ENCODE measurements at places on chromosomes 11 and 22.

DNA sequence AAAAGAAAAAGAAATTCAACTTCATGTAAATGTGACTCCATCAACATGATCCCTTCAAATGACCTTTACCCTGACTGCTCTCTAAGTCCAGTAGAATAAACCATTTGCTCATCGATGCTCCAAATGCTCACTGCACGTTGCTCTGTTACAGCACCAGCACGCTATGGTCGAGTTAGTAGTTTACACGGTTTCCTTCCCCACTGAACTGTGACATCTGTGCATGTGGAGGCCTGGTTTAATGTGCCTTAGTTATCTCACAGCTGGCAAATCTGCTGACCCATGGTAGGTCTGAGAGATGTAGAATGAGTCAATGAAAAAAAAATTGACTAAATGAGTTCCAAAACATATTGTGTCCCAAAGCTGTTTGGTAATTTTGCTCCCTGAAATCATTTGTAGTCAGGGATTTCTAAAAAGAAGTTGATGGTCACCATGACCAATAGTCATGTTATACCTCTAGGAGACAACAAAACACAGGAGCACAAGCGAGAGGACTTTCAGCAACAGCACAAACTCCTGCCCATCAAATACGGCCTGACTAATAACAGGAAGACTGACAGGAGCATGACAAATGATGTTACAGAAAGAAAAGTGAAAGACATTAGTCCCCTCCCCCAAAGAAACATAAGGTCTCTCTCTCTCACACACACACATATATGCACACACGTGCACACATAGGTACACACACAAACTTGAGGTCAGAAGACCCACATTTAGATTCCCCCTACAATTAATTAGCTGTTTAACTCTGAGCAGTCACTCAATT lies 624.5 kb downstream of the OPCML start:
- no peak for DNase-seq

- DNase-seq: no peak
Observed at GRCh38 chr11:69880826-69881445, 61.7 kb upstream of the FGF3 start.

GRCh38 chr11:87036756-87037449 lies 831 bp upstream of the TMEM135 start:
- DNase-seq: no peak

- no peak for DNase-seq
Observed at GRCh38 chr22:38305471-38306448, 11.5 kb downstream of the CSNK1E start.

DNA sequence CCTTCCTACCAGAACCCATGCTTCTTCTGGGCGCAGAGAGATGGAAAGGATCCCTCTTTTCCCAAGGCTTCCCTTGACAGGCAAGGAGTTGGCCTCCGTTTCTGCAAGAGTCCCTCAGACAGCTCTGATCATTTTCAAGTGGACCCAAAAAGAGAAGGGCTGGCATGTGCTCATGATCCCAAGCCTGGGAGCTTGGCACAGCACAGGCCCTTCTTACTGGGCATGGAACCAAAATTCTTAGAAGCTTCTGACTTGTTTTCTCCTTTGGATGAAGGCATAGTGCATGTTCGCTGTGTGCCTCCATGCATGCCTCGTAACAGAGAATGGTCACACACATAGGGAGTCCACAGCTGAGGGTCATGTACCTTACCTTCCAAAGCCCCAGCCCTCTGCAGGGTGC lies 449.6 kb downstream of the MIAT start:
- no peak for DNase-seq

GRCh38 chr11:64245797-64246620 lies 734 bp downstream of the PPP1R14B start:
- DNase-seq: peak; percentile 70

DNA sequence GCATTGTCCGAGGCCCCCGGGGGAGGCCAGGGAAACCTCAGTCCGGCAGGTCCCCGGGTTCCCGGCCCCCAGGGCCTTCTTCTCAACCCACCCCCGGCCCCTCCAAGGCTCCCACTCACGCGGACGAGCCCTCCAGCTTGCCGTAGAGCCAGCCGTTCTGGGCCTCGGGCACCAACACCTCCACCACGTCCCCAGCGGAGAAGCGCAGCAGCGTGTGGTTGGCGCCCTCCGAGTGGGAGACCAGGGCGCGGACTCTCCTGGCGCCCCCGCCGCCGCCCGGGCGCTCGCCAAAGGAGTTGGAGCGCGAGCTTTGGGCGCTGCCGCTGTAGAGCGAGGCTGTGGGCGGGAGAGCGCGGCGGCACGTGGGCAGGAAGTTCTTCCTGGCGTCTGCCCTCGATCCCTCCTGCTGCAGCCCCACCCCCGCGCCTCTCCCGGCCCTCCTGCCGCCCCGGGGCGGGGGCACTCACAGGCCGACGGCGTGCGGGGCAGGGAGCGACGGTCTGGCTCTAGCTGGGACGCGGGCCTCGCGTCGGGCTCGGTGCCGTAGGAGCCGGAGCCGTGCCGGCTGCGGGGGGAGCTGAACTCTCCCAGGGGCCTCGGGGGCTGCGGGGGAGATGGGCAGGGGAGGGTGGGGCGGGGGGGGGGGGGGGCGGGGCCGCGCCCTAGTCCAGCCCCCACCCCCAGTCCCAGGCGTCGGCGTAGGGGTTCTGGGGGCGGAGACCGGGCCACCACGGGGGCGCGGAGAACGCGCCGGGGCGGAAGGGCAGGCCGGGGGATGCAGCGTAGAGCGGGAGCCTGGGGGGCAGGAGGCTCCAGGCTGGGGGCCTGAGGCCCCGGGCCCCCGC lies 4.9 kb upstream of the SLC16A8 start:
- no peak for DNase-seq

GRCh38 chr11:19919050-19919561 lies 206.5 kb downstream of the NAV2 start:
- DNase-seq: peak; percentile 73

DNA sequence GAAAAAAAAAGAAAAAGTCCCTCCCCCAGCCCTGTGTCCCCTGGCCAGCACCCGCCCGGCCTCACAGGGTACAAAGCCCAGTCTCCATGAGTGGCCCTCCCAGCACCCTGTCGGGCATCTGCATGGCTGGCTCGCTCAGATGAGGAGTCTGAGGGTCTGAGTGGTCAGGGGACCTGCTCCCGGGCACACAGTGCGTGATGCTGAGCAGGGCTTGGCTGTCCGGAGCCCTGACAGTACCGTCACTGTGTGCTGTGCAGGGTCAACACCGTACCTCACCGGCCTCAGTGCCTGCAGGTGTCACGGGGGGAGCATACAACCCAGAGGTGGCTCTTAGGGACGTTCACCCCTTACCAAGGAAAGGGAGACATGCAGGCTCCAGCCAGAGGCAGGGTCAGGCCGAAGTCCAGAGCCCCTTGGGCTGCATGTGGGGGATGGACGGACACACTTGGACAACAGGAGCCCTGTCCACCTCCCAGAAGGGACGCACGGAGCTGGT lies 3.6 kb upstream of the PLXNB2 start:
- DNase-seq: no peak

GRCh38 chr11:23112987-23113886 lies 253.0 kb upstream of the CCDC179 start:
- no peak for DNase-seq

GRCh38 chr11:35216962-35217678 lies 78.1 kb downstream of the CD44 start:
- DNase-seq: no peak

GRCh38 chr11:28529540-28530410 lies 421.6 kb downstream of the METTL15 start:
- DNase-seq: no peak

DNA sequence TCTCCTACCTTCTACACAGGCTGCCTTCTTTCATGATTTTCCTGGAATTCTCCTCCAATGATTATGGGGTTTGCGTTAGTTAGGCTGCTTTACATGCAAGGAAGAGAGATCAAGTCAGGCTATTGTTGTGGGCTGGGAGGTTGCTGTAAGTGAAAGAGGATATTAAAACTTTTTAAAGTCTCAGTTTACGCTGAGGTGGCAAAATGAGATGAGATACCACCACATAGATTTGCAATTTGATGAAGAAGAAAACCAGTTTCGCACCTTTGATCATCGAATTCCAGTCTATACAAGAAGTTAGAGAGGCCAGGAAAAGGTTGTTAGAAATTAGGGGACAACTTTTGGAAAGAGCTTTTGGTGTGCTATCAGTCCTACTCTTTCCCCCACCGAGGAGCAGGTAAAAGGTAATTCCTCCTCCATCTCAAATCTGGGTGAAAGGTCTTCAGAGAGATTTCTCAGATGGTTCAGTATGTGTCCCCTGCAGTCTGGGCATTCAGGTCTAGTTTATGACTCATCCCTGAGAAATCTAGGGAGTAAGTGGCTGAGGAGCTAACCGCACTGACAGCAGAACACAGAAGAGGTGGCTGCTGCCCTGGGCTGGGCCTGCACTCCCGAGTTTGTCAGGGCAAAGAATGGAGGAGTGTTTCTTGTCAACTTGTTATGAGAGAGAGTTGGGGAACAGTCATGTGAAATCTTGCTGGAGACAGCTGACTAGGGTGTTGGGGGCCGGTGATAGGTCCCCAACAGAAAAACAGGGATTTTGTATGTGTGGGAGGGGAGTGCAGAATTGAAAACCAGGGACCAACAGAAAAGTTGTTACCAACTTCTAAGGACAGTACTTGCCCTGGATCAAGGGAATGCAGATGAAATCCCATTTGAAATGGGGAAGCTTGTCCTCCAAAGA lies 34.7 kb downstream of the CCDC83 start:
- no peak for DNase-seq

GRCh38 chr11:13896175-13896980 lies 66.1 kb upstream of the SPON1 start:
- DNase-seq: no peak

- no peak for DNase-seq
Observed at GRCh38 chr22:48218889-48219420, 1456.5 kb downstream of the TBC1D22A start.

DNA sequence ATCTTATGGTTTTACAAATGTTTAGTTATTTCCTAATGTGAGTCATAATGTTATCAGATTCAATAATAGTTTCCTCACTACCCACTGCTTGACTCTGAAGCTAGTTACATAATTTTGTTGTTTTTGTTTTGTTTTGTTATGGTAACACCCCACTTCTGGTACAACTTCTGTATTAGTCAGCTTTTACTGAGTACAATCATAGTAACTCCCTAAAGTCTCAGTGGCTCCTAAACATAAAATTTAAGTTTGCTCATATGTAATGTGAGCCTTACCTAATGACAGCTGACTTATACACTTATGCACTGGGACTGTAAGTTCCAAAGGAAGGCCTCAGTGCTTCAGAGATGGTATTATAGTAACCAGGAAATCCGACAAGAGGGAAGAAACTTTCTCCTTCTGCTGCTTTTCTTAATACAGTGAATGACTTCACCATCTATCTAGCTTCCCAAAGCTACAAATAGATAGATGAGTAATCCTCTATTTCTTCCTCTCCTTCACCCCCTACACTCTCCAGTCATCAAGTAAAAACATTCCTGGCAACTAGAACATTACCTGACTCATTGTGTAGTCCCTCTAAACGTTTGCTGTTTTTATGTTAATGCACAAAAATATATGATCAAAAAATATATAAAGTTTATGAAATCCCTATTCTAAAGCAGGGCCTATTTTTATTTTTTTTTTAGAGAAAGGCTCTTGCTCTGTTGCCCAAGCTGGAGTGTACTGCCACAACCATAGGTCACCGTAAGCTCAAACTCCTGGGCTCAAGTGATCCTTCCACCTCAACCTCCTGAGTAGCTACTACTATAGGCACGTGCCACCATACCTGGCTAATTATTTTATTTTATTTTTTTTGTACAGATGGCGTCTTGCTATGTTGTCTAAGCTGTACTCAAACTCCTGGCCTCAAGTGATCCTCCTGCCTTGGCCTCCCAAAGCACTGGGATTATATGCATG lies 563.0 kb downstream of the SOX6 start:
- DNase-seq: no peak

- no peak for DNase-seq
Observed at GRCh38 chr22:19129871-19130270, 1.2 kb upstream of the TSSK2 start.

DNA sequence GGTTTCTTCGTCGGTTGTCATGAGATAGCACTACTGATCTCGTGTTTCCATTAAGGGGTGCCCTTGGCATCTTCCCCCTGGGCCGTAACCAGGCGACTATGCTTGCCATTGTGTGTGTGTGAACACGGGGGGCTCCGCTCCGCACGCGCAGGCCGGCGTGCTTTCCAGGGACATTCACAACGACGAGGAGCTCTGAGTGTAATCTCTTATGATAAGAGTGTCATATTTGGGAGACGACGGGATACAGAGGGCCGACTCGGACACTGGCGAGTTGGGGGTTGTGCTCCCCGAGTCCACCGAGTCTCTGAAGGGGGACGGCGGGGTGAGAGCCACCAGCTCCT lies 170.9 kb upstream of the CTSC start:
- no peak for DNase-seq

GRCh38 chr11:88036701-88037100 lies 138.5 kb downstream of the RAB38 start:
- DNase-seq: no peak

DNA sequence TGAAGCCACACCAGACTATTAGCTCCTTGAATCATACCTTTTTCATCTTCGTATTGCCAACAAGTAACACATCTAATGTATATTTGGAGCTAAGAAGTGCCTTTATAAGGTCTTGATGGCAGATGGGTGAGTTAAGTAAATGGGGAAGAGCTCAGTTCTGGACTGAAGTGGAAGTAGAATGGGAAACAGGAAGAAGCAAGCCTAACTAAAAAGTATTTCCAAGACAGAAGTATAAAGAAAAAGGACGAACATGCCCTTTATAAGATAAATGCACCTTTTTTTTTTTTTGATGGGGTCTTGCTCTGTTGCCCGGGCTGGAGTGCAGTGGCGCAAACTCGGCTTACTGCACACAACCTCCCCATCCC lies 14.5 kb downstream of the CRTAM start:
- no peak for DNase-seq

DNA sequence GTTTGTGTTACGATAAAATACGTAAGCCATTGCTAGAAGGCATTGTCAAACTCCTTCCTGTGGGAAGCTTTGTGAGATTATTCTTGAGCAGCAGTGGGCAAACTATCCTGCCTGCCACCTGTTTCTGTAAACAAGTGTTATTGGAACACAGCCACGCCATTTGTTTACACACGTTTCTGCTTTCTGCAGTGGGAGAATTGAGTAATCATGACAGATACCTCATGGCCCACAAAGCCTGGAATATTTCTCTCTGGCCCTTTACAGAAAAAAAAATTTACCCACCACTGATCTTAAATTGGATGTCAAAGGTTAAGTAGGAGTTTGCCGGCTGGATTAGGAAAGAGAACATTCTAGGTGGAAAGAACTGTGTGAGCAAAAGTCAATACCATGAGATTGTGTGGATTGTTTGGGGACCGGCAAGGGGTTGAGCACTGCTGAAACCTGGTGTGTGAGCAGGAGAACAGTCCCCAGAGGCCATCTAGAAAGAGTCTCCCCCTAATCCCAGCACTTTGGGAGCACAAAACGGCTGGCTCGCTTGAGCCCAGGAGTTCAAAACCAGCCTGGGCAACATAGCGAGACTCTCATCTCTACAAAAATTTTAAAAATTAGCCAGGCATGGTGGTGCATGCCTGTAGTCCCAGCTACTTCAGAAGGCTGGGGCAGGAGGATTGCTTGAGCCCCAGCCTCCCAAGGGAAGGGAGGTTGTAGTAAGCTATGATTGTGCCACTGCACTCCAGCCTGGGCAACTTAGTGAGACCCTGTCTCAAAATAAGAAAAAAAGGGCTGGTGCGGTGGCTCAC lies 6.0 kb upstream of the PLA2G6 start:
- DNase-seq: no peak
